ENCODE measurements at places on chromosomes 3 and 15.

GRCh38 chr3:187445356-187445755 is 77.2 kb downstream of the RTP4 start:
- no peak for DNase-seq

GRCh38 chr3:12964711-12965612 is 108.3 kb downstream of the IQSEC1 start:
- no peak for DNase-seq

GRCh38 chr3:13068269-13069010 is 4.8 kb downstream of the IQSEC1 start:
- DNase-seq = no peak

DNA sequence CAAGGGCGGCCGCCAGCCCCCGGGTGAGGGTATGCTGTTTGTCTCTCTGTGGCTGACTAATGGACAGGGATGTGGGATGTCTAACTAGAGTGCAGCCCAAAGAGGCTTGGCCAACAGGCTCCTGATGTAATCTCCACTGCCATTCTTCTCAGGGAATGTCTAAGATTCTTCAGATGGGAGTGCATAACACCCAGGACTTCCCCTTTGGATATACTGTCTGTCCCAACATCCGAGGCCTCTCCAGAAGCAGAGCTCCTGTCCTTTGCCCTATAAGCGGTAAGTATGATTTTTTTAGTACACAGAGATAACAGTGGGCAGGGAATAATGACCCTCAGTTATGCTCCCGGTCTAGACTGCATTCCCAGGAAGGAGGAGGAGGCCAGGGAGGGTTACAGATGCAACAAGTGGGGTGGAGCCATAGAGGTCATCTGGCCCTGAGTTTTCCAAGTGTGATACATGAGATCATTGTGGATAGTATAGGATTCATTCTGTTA is 62.5 kb upstream of the SLCO2A1 start:
- no peak for DNase-seq

- peak; percentile 5 for DNase-seq
These were observed 439.2 kb downstream of the MCTP2 start for GRCh38 chr15:94670438-94671034.

All from hematopoietic multipotent progenitor cell treated with erythropoietin and hydrocortisone succinate and interleukin-3 and kit ligand, for 15 days (in vitro differentiated cells).